ENCODE measurements at places on chromosomes 3 and 15.

- no peak for DNase-seq
These were observed 102.8 kb downstream of the FRMD5 start for GRCh38 chr15:44092221-44092620.

GRCh38 chr15:55221090-55222011 is 24.6 kb upstream of the RSL24D1 start:
- DNase-seq = no peak

DNA sequence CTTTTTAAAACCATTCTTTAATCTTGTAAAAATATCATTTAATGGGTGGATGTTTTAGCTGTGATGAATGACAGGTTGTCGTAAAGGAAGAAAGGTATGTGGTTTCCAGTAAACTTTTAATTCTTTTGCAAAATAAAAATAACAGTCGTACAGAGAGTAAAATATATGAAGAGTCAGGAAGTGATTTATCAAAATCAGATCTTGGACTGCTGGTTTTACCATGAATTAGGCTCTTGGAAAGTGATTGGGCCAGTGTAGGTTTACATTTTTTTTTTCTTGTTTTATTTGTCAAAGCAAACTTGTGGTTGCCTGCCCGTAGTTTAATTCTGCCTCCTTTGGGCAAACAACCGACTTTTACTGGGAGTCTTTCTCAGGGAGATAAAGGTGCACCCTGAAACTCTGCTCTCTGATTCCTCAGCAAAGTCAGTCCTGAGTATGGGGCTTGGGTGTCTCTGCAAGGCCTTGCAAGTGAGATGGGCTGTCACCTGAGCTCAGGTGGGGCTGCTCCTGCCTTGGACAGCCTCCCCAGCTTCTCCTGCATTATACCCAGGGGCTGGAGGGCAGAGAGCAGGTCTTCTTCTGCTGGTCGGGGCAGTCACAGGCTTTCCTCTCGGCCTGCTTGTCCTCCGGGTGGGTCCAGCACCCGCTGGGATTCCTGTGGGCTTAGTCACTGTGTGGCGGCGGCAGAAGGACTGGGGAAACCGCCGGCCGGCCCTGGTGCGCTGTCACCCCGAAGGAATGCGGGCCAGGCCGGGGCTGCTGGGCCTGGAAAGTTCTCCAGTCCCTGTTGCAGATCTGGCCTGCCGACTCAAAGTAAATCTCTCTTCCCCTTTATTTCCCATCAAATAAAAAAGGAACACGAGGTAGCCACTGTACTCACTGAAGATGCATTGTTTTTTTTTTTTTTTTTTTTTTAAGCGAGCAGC is 79.0 kb downstream of the IGF1R start:
- DNase-seq = no peak

- no peak for DNase-seq
These were observed 7.5 kb upstream of the IGSF10 start for GRCh38 chr3:151468284-151468917.

- DNase-seq = no peak
These were observed 104.5 kb downstream of the IL20RB start for GRCh38 chr3:137062250-137062649.

- DNase-seq = no peak
These were observed 88.8 kb downstream of the WDR72 start for GRCh38 chr15:53670701-53671100.

DNA sequence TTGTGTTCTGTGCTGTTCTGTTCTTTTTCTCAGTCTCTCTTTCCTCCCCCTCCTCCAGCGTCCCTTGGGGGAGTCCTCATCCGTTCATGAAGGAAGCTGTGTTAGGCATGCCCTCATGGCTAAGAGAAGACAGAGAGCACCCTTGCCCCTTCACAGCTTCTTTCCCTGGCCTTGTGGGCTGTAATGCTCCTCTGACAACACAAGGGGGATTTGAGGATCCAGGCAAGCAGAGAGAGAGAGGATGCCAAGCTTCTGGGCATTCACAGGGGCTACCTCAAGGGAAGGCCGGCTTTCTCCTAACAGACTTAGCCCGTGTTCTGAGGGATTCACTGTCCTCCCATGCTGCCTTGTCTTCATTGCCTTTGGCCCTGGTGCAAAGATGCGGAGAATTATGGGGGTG is 389.5 kb downstream of the LRTM1 start:
- DNase-seq = no peak

- DNase-seq = no peak
These were observed 23.7 kb downstream of the CNTN3 start for GRCh38 chr3:74590620-74591262.

- DNase-seq = no peak
These were observed 9.3 kb downstream of the ARL13B start for GRCh38 chr3:93989241-93989640.

DNA sequence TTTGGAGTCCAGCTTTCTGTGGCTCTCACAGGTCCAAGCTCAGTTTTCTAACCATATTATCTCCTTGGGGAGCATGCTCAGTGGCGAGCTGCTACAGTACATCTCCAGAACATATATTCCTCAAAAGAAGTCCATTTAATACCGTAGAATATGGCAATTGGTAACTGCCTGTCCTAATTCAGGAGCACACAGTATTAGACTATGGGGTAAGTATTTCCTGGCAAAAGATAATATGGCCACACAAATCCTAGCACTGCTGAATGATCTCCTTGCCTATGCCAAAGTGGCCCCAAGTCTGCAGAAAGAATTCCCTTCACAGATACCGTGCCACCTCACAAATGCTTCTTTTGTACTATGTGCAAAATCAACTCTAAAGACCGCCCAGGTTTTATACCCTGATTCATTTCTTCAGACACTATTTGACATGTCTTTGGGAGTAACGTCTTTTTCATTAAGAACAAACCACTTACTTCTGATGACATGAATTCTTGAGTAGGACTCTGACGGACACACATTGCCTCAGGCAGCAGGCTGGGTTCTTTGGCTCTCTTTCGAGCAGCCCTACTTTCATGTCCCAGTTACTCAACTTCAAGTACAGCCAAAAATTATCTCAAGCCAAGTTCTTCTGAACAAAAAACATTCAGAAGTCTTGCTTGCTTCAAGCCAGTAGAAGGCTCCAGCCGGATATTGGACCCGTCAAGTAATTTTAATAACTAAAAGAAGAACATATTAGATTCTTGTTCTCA is 368.3 kb upstream of the DCBLD2 start:
- no peak for DNase-seq

Measured in activated naive CD4-positive, alpha-beta T cell (primary cell).